ENCODE measurements at places on chromosomes 5 and 9. TPM values are rescaled to one million over a fixed set of nuclear protein-coding genes. Genes with fewer than 3 reads are reported as not detected.
A peak's percentile ranks its signal among the peaks of the same experiment; 100 is the strongest.

Gene PCDHA13
- total RNA-seq = not detected

Gene PRLR
- 1.6 TPM for total RNA-seq

Gene B4GALT1
- 104 TPM for total RNA-seq

Gene ADCY2
- total RNA-seq = not detected

GRCh38 chr5:131288328-131288727, 24.5 kb downstream of the CDC42SE2 start:
- no peak overlapping the region for H3K4me3 ChIP-seq
- DNase-seq = no peak
- no peak overlapping the region for H3K27ac ChIP-seq
- H3K4me1 ChIP-seq = no peaks in the 10 kb centered on the region

DNA sequence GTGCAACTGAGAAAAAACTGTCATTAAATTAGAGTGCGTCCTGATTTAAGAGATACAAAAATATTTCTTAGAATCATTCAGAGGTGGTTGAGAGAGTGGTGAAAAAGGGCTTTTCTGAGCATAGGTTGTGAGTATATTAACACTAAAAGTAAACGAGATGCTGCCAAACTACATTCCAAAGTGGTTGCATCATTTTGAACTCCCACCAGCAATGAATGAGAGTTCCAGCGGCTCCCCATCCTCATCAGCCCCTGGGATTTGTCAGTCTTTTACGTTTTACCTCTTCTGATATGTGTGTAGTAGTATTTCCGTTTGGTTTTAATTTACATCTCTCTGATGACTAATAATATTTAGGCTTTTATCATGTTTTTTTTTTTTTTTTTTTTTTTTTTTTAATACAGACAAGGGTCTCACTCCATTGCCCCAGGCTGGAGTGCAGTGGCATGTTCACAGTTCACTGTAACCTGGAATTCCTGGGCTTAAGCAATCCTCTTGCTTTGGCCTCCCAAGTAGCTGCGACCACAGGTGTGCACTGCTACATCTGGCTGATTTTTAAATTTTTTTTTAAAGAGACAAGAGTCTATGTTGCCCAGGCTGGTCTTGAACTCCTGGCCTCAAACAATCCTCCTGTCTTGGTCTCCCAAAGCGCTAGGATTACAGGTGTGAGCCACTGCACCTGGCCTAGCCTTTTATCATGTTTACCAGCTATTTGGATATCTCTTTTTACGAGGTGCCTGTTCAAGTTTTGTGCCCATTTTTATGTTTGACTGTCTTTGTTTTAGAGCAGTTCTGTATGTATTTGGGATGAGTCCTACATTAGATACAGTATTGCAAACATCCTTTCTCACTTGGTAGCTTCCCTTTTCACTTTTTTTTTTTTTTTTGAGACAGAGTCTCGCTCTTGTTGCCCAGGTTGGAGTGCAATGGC, 17.0 kb downstream of the PRRT1B start:
- H3K4me1 ChIP-seq = peaks cover 14% of the 10 kb centered on the region
- peak overlapping the region; percentile 90 for H3K27ac ChIP-seq
- DNase-seq = peak; percentile 70

DNA sequence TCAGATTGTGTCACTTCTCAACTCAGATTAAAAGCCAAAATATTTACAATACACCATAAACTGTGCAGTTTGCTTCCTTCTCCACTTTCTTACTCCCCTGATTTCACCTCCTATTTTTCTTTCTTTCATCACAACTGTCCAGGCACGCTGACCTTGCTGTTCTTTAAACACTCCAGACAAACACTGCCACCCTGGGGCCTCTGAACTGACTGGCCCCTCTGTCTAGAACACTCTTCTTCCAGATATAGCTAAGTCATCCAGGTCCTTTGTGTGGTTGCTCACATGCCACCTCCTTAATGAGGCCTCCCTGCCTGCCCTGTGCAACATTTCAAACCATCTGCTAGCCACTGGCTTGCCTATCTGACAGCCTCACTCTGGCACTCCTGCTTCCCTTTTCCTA, 46.6 kb downstream of the ATG10 start:
- no peaks in the 10 kb centered on the region for H3K27me3 ChIP-seq
- H3K4me3 ChIP-seq = no peak overlapping the region
- no peak for DNase-seq
- no peaks in the 10 kb centered on the region for H3K4me1 ChIP-seq
- no peak overlapping the region for H3K27ac ChIP-seq
- no peaks in the 10 kb centered on the region for H3K36me3 ChIP-seq

GRCh38 chr9:70119786-70120185, 76.1 kb downstream of the MAMDC2 start:
- no peak for DNase-seq
- no peaks in the 10 kb centered on the region for H3K36me3 ChIP-seq
- H3K27ac ChIP-seq = no peak overlapping the region
- H3K4me3 ChIP-seq = no peak overlapping the region
- no peaks in the 10 kb centered on the region for H3K27me3 ChIP-seq

DNA sequence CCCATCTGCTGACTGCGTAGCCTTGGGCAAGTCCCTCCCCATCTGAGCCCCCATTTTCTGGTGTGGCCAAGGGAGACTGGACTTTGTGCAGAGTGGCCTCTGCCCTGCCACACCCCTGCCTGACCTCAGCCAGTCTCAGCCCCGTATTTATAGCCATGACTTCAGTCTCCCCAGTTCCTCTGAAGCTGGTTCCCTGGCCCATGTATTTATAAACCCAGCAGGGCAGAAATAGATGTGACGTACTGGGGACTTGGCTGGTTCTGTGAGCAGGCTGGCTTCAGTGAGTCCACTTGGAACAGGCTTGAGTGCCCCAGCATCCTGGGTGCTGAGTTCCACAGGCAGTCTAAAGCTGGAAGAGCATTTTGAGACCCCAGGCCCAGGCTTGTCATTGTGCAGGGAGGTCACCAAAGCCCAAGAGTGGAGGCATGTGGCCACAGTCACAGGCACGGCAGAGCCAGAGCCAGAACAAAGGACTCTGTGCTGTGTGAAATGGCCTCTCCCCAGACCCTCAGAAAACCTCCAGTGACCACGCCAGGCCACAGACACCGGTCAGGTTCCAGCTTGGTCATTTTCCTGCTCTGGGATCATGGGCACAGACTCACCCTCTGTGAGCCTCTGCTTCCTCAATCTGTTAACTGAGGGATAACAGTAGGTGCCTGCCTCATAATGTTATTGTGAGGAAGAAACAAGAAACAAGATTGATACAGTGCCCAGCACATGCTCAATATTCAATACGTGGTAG, 30.4 kb upstream of the SYNPO start:
- H3K36me3 ChIP-seq = no peaks in the 10 kb centered on the region
- no peaks in the 10 kb centered on the region for H3K27me3 ChIP-seq
- H3K4me1 ChIP-seq = peaks cover 32% of the 10 kb centered on the region
- DNase-seq = peak; percentile 34

- no peak overlapping the region for H3K4me3 ChIP-seq
- no peak for DNase-seq
- H3K27ac ChIP-seq = no peak overlapping the region
- H3K36me3 ChIP-seq = no peaks in the 10 kb centered on the region
Observed at GRCh38 chr5:124285071-124285470, 461.4 kb downstream of the ZNF608 start.

GRCh38 chr5:179601871-179602625, 21.4 kb downstream of the HNRNPH1 start:
- H3K27me3 ChIP-seq = no peaks in the 10 kb centered on the region
- H3K27ac ChIP-seq = no peak overlapping the region
- DNase-seq = no peak
- no peaks in the 10 kb centered on the region for H3K4me1 ChIP-seq
- no peak overlapping the region for H3K4me3 ChIP-seq
- no peaks in the 10 kb centered on the region for H3K36me3 ChIP-seq

Data from Caco-2 (cell line).